ENCODE measurements at places on chromosomes 5 and 9.

GRCh38 chr5:149240354-149240998 is 31.2 kb upstream of the AFAP1L1 start:
- no peak for DNase-seq

GRCh38 chr5:23035555-23036090 is 182.5 kb upstream of the CDH12 start:
- DNase-seq = no peak

DNA sequence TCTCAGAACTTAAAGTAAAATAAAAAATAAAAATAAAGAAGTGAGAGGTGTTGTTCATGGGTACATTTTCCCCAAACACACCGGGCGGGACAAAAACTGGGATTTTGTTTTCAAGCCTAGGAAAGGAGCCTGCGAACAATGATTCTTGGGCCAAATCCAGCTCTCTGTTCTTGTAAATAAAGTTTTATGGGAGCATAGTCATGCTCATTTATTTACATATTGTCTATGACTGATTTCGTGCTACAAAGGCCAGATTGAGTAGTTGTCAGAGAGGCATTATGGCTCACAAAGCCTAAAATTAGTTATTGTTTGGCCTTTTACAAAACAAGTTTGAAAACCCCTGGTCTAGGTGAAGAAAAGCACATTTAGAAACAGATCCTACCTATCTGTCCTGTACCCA is 821.0 kb upstream of the GRAMD2B start:
- no peak for DNase-seq

DNA sequence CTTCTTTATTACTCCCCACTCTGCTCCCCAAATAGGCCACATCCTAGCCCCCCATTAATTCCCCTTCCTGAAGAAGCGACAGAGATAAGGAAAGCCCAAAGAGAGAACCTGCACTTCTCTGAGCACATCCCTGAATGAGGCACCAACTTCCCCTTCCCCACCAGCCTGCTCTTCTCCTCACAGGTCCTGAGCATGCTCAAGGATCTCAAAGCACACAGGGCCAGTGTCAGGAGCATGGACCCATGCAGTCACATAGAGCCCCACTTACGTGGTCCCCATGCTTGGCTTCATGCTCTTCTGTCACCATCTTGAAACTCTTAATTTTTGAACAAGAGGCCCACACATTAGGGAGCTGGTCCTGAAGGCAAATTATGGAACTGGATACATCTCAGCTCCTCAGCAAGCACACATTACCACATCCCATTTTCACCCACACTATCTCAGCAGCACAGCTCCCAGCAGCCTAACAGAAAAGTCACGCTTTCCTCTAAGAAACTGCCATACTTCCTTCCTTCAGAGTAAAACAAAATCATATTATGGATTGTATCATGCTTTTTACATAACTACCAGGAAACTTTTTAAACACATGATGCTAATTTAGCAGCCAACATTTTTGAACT is 99.8 kb downstream of the NFIB start:
- DNase-seq = no peak

DNA sequence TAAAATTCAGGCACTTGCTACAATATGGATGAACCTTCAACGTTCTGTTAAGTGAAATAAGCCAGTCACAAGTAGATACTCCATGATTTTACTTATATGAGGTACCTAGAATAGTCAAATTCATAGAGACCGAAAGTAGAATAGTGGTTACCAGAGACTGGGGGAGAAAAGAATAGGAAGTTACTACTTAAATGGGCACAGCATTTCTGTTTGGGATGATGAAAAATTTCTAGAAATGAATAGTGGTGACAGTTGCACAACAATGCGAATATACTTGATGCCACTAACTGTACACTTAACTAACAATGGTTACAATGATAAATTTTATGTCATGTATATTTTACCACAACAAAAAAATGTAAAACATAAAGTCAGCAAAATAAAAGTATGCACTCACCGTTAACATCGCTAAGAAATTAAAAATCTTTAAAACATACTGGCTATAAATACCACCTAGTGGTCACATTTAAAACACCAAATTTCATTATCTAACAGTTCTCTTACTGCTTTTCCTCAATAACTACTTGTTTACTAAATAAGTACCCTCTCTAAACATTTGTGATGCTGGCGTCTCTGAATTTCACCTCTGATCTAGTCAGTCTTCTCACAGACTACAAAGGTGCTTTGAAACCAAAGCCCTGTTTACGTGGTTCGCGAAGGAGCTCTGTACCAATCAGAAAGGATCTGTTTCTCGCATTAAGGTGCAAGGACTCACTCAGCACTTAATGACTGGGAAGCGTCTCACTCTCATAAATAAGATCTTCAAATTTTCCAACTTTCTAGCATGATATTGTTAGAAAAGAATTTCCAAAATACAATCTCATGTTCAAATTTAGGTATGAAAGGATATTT is 22.7 kb downstream of the KIF3A start:
- no peak for DNase-seq

DNA sequence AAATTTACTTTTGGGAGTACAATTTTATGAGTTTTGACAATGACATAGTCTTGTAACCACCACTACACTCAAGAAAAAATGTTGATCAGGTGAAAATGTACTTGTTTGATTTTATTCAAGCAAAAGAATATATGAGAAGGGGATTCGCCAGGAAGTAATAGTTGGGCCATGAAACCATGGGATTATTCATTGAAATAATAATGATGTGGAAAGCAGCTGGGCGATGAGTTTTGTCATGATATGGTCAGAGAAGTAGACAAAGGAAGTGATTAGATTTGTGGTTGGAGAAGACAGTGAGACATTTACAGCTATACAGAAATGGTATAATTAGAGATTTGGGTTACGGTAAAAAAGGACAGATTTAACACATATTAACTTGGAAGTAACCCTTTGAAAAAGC is 11.2 kb downstream of the HMGCR start:
- DNase-seq = no peak

Data from glomerular endothelial cell (primary cell).